Caudate nucleus (tissue), 63 donors: ENCODE measurements at places on chromosomes 7 and 10.

DNA sequence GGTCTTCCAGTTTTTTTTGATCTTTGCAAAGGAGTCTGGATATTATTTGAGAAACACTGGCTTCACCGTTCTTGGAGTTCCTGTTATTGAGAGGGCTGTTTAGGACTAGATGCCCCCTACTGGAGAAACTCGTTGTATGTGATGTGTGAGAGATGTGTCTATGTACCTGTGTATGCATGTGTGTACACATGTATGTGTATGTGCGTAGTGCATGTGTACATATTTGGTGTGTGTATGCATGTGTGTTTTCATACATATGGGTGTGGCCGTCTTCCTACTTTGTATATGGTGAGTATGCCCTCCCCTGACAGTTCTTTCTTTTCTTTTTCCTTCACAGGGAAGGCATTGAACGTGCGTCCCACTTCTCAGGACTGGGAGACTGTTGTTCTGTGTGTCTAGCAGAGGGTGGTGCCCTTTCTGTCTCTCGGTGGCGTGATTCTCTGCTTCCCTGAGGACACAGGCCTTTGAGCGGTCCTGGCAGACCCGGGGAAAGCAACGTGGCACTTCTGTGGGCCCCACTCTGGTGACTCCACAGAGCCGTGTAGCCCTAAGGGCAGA is 3.0 kb upstream of the CALHM3 start:
- no peak for DNase-seq

- DNase-seq, result no peak
Measured at GRCh38 chr10:109773288-109774120, 149.8 kb downstream of the XPNPEP1 start.

DNA sequence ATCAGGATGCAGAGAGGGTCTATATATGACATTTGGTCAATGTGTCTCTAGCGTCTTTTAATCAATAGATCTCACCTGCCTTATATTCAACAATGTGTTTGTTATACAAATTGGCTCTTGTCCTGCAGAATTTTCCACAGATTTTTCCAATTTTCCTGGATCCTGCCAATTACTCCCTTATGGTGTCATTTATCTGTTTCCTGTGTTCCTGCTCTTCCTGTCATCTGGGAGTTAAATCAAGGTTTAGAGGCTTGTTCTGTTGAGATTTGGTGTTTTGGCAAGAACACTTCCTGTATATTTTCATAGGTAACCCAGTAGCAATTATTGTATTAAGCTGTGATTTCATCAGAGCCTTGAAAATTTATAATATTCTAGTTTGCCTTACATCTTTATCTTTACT is 8.8 kb upstream of the C10orf71 start:
- DNase-seq, result no peak

GRCh38 chr10:87703771-87704170 is 44.1 kb downstream of the PAPSS2 start:
- no peak for DNase-seq

DNA sequence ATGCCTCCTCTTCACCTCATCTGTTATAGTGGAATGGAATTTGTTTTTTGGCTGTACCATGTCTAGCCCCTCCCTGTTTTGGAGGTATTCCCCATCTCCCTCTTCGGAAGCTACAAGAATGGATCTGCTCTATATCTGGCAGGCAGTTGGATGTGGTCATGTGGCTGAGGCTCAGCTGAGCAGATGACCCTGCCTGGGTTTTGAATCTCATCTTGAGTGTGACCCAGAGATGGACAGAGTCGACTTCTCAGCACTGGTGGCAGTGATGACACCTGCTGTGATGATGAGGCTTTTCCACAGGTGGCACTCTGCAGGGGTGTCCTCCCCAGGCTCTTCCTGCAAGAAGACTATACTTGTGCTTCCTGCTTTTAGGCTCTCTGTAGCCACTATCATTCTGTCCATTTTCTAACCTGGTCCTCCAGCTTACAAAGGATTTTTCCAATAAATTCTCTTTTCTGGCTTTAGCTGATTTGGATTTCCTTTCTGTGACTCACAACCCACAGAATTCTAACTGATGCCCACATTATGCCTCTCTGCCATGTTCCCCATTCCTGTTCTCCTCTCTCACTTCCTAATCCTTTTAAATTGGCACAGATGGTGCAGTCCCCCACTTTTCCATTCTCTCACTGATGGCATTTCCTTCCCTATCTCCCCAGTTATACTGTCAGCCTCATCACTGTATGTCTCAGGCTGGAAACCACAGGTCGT is 7.5 kb upstream of the ARHGAP22 start:
- DNase-seq, result no peak

DNA sequence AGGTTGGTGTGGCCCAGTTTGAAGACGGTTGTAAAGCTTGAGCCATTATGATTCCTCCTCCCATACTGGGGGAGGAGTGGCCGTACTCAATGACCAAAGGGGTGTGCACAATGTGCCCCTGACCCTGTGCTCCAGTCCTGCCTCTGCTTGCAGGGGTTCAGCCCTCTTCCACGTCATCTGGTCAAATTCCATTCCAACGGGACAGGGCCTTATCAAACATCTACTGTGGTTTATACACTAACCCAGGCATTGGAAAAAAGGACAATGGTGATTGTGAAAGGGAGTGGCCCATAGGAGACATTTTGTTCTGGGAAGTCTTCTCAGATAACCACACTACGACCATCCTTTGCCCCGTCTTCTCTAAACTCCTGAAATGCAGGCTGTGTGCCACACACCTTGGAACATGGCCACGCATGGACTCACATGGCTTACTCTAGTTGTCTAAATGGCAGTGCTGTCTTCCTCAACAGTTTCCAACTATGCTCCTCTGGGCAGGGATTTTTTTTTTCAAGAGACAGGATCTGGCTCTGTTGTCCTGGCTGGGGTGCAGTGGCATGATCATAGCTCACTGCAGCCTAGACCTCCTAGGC is 103.0 kb downstream of the JCAD start:
- no peak for DNase-seq

GRCh38 chr10:15038416-15038815 is 5.3 kb upstream of the OLAH start:
- DNase-seq, result no peak

GRCh38 chr7:158595068-158595467 is 7.4 kb upstream of the PTPRN2 start:
- no peak for DNase-seq

DNA sequence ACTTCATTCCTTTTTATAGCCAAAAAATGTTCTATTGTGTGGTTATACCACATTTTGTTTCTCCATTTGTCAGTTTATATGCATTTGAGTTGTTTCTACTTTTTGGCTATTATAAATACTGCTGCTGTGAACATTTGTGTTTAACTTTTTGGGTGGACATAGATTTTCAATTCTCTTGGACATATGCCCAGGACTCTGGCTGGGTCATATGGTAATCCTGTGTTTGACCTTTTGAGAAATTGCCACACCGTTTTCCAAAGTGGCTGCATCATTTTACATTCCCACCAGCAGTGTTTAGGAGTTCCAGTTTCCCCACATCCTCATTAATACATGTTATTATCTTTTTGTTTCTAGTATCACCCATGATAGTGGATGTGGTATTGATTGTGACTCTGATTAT is 39.4 kb downstream of the CSGALNACT2 start:
- no peak for DNase-seq

GRCh38 chr7:152462995-152463708 is 27.3 kb upstream of the KMT2C start:
- DNase-seq, result no peak

- DNase-seq, result no peak
Measured at GRCh38 chr7:27435461-27435860, 192.9 kb downstream of the EVX1 start.

- DNase-seq, result no peak
Measured at GRCh38 chr7:135980665-135981180, 3.6 kb upstream of the MTPN start.

DNA sequence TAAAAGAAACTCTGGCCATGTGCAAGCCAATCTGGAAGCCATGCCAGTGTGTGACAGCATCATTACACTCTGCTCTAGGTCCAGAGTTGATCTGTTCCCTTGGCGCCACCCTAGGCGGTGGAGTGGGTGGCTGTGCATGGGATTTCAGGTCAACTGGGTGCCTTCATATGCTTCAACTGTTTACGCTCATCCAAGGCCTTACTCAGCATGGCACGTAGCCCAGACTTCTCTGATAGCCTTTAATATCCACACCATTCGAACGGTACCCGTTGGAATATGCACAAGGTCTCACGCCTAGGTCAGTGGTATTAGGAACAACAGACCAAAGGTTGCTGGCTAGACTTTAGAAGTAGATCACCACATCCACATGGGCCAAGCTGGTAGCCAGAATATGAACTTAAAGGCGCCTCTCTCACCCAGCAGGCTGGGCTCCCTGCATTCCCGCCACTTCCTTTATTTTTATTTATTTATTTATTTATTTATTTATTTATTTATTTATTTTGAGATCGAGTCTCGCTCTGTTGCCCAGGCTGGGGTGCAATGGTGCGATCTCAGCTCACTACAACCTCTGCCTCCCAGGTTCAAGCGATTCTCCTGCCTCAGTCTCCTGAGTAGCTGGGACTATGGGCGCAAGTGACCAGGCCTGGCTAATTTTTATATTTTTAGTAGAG is 18.7 kb upstream of the ACHE start:
- DNase-seq, result no peak

GRCh38 chr7:103810112-103810744 is 179.2 kb downstream of the RELN start:
- DNase-seq, result no peak

DNA sequence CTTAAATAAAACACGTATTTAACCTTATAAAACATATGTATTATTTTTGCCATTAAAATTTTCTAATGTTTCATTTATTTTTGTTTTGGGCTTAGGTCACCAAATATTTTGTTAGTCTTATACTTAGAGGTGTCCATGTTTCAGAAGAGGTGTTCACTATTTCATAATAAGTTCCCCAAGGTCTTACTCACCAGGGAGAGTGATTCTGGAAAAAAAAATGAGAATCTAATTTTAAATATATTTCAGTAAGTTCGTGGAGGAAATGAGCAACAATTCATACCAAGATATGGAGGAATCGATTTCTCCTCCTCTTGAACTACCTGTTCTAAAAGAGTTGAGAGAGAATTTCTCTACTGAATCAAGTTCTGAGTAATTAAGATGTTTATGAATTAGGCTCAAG is 271.6 kb upstream of the SLC26A5 start:
- no peak for DNase-seq

- no peak for DNase-seq
Measured at GRCh38 chr7:101861218-101861775, 43.9 kb downstream of the CUX1 start.

- DNase-seq, result no peak
Measured at GRCh38 chr7:16951483-16952080, 69.8 kb upstream of the AGR3 start.

DNA sequence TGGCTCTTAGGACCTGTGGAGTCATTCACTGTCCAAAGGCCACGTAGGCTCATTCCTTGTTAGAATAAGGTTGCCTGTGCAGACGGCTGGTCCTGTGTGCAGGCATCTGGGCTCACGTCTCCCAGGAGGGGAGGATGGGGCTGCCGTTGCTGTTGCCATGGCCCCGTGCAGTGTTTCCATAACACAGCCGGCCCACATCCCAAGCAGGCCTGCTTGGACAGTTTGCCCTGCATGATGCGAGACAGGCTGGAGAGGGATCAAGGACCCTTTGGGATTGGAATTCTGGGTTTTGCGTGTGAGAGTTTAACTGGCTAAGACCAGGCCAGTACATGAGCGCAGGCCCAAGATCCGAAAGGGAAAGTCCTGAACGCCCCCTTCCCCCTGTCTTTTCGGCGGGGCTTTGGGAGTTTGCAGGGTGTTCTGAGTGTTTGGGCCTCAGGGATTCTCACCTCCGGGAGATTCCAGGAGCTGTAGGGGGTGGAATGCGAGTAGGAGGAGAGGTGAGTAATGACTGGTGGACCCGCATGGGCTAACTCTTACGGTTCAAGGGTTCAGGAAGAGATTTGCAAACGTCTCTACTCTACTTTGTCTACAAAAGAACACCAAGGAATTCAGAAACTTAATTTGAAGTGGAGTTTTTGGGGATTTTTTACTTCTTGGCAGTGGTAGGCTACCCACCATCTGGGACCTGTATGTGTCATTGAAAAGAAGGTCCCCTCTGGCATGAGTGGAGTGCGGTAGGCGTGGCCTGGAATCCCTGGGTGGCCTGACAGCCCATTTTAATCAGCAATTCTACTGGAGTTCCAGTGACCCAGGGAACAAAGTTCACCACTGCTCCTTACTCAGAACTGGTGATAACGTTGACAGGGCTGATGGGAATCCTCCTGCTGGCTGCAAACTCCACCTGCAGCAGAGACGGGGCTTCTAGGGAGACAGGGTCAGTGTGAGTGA is 125.4 kb downstream of the ITIH5 start:
- no peak for DNase-seq

DNA sequence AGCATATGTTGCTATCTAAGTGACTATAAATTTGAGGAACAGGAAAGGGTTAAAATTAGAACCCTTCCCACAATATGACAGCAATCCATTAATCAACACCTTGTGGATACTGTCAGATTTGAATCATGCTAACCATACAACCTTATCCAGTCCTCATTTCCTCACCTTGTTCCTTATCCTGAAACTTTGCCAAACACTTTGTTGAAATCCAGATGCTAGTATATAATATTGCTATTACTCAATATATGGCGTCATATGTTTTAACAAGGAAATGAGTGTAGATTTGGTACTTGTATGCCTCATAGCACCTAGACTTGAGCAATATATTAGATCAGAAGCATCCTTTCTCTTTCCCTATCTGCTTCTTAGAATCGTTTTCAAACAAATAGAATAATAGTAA is 66.3 kb upstream of the SLC25A13 start:
- DNase-seq, result no peak

DNA sequence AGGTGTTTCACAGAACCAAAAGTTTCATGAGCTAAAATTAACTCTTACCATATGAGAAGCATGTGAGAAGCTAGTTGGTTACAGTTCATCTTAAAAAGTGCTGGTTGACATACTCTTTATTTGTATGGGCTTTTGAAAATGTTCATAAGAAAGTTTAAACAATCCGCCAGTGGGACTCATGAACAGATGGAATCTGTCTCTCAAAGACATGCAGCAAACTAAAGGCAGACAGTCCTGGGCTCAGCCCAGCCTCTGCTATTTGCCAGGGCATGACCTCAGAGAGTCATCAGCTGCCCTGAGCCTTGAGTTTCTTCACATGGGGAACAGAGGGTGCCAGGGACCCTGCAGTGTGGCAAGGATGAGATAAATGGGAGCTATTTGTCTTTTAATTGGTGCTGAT is 3.2 kb downstream of the PYROXD2 start:
- no peak for DNase-seq

DNA sequence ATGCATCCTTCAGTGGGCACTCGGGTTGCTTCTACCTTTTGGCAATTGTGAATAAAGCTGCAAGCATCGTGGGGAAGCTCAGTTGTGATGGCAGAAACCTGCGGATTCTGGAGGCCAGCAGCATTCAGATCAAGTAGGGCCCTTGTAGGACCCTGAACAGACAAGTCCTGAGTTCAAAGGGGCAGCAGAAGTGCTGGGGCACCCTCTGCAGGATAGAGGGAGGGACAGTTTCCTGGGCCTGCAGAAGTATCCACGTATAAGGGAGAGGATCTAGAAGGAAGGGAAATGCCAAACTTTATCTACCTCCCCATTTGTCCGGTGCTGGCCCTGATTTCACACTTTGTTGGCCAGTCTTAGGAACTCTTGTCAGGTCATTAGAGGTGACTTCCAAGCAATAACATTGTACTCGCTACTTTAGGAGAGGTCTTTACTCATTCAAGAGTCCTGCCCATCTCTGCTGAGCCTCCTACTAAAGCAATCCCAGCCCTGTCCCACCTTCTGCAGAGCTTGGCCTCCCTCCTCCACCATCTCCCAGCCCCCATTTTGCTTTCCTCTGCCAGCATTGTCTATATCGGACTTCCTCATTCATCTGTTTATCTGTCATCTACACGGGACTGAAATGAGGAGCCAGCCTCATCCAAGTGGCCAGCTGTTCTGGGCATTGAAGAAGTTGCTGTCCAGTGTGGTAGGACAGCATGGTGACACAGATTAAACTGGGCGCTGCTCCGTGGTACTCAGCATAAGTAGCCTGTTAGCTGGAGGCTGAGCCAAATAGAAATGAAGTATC is 26.6 kb upstream of the R3HCC1L start:
- no peak for DNase-seq
